NCI-H2227 treated with DMSO at 0.1 percent for 48 hours (cell line): ENCODE measurements at places on chromosomes 1 and 21.

- DNase-seq: no peak
These were observed 579.7 kb downstream of the PTPRC start for GRCh38 chr1:199218533-199218932.

DNA sequence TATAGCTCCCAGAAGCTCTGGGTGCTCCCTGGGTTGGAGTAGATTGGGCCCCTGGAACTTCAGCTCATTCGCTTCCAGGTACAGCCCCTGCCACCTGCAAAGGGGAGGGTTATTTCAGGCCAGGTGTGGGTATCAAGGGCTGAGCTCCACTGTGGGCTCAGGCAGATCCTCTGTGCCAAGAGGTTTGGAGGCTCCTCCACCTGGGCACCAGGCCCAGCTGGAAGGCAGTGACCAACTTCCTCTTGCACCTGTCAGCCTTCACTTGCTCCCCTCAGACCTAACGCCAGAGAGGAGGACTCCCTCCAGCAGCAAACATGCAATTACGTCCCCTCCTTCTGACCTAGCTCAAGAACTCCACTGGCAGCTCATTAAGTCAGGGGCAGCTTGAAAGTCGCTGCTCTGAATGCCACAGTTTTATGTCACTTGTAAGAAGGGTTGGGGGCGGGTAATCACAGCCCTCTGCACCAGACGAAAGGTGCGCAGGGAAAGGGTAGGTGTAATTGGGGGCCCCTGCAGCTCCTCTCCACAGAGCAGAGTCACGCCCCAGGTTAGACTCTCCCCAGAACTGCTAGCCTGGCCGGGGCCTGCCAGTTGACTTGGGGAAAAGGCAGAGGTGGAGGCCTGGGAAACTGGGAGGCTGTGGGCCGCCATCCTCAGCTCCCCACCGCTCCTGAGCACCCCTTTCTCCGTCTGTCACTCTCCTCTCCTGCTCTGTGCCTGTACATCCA lies 125.0 kb upstream of the TMPRSS2 start:
- peak; percentile 62 for DNase-seq

- DNase-seq: no peak
These were observed 1111.7 kb upstream of the B3GALT2 start for GRCh38 chr1:194298007-194298598.

DNA sequence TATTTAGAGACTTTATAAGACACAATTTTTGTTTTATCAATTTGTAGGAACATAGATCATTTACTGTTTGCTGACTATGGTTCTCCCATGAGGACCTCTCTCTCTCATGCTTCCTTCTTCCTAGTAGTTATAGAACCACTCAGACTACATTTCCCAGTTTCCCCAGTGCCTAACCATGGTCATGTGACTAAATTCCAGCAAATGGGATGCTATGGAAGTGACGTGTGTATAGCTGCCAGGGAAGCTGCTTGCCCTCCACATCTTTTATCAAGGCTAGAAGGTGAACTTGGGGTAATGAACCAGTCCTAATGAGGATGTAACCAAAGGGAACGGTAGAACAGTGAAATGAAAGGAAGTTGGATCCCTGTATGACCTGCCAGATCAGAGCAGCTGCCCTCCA lies 184.0 kb downstream of the MIS18A start:
- no peak for DNase-seq

GRCh38 chr1:201543871-201544642 lies 5.1 kb downstream of the NAV1 start:
- DNase-seq: no peak

- peak; percentile 50 for DNase-seq
These were observed 71.3 kb downstream of the GRIK3 start for GRCh38 chr1:36963006-36963405.

GRCh38 chr1:56571448-56571847 lies 7.9 kb downstream of the PLPP3 start:
- DNase-seq: no peak

GRCh38 chr1:37764414-37764825 lies 500 bp downstream of the EPHA10 start:
- DNase-seq: peak; percentile 20

DNA sequence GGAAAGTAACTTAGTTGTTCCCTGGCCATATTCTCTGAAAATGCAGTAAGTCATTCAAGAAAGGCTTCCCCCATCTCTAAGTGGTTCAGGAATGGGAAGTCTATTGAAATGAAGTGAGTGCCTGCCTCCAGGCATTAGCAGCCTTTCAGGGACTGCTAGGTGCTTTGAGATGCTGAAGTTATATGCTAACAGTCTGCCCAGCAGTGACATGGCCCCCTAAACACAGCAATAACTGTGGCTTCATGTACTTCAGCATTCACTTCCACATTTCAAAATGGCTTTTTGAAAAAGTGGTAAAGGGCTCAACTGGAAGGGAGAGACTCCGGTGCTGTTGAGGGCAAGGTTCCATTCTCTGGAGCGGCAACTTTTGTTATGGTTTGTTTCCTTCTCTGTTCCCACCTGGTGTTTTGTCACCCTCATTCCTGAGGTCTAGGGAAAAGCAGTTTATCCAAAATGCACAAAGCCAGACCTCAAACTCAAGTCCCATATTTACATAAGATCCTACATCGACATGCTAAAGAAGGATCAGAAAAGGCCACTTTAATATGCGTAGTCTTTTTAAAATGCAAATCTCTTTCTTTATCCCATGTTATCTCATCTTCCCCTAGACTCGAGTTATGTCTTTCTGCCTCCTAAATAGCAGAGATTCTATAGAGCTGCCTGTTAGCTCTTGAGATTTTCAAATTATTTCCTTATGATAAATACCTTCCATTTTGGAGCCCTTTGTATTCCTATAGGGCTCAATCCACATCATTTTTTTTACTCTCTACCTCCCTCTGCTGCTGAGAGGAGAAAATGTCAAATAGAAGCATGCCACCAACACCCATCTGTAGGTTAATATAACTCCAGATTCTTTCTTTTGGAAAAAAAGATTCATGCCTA lies 34.2 kb upstream of the LRRC8C start:
- DNase-seq: peak; percentile 66

DNA sequence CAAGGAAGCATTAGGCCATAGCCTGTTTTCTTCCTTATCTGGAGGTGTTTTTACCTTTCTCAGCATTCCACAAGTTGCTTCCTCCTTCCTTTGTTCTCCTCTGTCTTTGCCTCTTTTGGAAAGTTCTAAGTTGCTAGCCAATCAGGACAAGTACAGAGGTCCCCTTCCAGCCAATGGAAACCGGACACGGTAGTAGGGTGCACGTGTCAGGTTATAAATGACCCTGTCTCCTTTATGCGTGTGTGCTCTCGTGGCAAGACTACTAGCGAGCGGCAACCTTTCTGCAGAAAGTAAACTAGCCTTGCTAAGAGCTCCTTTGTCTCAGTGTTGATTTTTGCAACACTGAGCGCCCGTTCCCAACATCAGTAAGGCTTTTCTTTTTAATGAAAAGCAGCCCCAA lies 1.5 kb upstream of the ACADM start:
- DNase-seq: no peak

GRCh38 chr1:215667761-215668160 lies 100.7 kb downstream of the KCTD3 start:
- DNase-seq: no peak
